T follicular helper cell (primary cell): ENCODE measurements at places on chromosomes 7 and 10.

DNA sequence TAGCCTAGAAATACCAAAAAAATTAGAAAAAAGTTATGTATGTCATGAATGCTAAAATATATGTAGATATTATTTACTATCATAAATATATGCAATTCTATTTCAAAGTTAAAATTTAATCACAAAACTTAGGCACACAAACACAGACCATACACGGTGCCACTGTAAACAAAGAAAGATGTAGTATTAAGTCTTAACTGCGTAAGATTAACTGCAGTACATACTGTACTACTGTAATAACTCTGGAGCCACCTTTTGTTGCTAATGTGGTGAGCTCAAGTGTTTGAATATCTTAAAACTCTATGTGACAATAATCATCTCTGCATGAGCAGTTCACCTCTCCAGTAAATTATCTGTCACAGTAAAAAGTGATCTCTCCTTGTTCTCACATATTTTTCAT lies 23.6 kb downstream of the GDI2 start:
- DNase-seq, result no peak

GRCh38 chr10:72379776-72380175 lies 25.1 kb upstream of the DNAJB12 start:
- no peak for DNase-seq

DNA sequence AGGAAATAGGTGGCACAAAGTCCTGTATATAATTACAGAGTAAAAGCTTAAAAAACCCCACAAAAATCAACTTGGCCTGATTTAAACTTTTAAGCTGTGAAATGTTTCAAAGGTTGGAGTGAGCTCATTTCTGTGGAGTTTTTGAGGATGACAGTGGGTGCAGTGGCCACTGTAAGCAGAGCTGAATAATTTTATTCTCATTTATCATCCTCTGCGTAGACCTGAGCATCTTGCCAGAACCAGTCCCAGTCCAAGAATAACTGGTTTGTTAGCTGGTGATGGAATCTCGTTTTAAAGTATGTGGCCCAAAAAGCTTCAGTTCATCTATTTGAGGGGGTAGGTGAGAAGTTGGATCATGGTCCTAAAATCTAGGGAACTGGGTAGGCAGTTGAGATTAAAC lies 4.4 kb downstream of the BMPER start:
- DNase-seq, result no peak

GRCh38 chr7:1692515-1693418 lies 22.7 kb downstream of the ELFN1 start:
- DNase-seq, result no peak

- DNase-seq, result no peak
These were observed 88.6 kb downstream of the USP6NL start for GRCh38 chr10:11522821-11523245.

GRCh38 chr10:67722113-67722512 lies 26.1 kb upstream of the CTNNA3 start:
- no peak for DNase-seq

DNA sequence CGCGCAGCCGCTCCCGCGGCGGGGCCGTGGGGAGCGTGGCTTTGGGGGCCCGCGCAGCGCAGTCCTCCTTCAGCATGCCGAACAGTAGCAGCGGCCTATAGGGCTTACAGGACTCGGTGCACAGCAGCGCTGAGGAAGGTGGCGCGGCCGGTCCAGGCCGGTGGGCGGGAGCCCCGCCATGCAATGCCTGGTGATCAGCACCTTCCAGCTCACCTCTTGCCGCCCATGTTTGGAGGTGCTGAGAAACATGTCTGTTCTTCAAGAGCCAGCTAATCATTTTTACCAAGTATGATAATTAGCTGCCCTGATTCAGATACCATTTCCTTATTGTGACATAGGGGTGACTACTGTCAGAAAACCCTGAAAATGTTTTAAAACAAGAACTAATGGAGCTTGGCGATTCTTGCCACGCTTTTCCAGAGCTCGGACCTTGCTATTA lies 33.5 kb upstream of the SFTPD start:
- no peak for DNase-seq

- peak; percentile 27 for DNase-seq
These were observed 56.7 kb downstream of the JCAD start for GRCh38 chr10:30002426-30003266.

DNA sequence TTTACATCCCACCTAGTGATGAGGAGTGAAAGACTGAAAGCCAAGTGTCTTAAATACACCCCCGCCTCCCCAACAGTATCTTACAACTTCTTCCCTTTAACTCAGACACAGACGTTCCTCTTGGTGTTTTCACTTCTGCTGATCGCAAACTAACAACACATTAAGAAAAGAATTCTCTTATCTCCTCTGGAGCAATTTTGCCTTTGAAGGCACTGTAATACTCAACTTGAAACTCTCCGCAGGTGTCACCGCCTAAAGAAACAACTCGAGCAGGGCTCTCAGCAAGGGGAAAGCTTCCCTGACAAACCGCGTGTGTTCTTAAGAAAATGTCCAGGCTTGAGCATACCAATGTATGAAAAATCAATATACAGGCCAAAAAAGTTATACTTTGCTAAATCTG lies 452 bp downstream of the SEMA3C start:
- DNase-seq, result no peak

GRCh38 chr7:130232209-130232608 lies 24.5 kb downstream of the SSMEM1 start:
- DNase-seq, result no peak

DNA sequence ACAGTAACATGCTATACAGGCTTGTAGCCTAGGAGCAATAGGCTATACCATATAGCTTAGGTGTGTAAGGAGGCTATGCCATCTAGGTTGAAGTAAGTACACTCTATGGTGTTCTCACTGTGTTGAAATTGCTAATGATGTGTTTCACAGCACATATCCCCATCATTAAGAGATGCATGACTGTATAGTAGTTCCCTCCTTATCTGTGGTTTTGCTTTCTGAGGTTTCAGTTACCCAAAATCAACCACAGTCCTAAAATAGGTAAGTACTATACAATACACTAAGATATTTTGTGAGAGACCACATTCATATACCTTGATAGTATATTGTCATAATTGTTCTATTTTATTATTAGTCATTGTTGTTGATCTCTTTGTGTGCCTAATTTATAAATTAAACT lies 12.7 kb downstream of the FZD1 start:
- DNase-seq, result no peak

DNA sequence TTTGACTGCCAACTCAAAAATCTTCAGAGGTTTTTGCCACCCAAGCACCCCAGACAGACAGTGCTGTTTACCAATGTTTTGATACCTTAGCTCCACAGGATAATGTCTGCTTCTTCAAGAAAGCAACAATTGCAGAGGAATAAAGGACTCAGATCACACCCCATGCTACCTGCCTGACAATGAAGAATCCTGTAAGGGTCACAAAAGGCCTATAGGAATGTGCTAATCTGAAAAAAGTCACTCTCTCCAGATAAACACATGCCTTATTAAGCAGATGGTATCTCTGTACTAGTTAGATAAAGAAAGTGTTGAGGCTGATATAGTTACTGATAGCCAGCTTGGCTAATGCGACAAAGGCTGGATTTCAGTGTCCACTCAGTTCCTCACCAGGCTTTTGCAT lies 1076.7 kb upstream of the SORCS1 start:
- DNase-seq, result no peak

- DNase-seq, result no peak
These were observed 75.8 kb downstream of the CALN1 start for GRCh38 chr7:72336382-72336631.

DNA sequence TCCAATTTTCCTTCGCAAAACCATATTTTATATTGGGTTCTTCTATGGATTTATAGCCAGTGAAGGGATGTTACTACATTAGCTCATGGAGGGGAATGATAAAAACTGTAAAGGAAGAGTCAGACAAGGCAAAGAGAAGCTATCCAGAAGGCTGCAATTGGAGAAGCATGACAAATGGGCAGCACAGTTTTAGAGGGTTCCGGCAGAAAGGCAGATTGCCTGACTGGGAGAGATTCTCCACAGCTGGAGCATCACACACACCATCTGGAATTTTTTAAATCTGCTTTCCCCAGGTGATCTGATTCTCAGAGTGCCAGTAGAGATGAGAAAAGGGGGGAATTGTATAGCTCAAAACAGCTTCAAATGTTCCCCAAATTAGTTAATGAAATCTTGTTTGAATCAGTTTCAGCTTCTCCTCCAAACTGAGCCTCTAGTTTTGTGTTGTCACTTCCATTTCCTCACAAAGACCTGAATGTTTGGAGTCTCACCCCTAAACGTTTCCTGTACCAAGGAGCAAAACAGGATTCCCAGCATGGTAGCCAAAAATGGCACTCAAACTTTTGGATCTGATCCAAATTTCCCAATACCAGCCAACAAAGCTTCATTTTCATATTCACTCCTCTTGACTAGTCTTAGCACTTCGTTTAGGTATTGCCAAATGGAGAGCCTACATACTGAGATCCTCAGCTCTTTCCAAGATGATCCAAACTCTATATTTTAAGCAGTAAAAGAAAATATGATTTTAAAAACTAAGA lies 177.5 kb downstream of the HPSE2 start:
- DNase-seq, result no peak

GRCh38 chr10:120980279-120981255 lies 129.4 kb downstream of the WDR11 start:
- DNase-seq, result no peak

- DNase-seq, result no peak
These were observed 23.4 kb downstream of the PYROXD2 start for GRCh38 chr10:98391578-98391991.

DNA sequence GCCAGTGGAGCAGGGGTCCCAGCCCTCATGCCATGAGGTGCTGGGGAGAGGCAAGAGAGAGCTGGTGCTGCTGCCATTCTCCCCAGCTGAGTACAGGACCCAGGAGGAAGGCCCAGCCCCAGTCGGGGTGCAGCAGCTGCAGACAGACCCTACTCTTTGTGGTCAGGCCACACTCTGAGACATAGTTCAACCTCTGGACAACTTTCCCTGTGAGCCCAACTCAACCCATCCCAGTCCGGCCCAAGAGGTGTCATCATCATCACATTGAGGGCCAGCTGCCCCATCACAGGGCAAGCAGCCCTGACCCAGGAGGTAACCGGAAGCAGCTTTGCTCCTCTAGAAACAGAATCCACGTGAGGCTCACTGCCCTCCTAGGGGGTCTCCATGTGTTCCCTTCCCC lies 133.8 kb upstream of the KCNMA1 start:
- DNase-seq, result no peak

GRCh38 chr7:55483046-55483445 lies 89.3 kb downstream of the VOPP1 start:
- no peak for DNase-seq

- no peak for DNase-seq
These were observed 53.6 kb upstream of the DNAAF5 start for GRCh38 chr7:672891-673290.

DNA sequence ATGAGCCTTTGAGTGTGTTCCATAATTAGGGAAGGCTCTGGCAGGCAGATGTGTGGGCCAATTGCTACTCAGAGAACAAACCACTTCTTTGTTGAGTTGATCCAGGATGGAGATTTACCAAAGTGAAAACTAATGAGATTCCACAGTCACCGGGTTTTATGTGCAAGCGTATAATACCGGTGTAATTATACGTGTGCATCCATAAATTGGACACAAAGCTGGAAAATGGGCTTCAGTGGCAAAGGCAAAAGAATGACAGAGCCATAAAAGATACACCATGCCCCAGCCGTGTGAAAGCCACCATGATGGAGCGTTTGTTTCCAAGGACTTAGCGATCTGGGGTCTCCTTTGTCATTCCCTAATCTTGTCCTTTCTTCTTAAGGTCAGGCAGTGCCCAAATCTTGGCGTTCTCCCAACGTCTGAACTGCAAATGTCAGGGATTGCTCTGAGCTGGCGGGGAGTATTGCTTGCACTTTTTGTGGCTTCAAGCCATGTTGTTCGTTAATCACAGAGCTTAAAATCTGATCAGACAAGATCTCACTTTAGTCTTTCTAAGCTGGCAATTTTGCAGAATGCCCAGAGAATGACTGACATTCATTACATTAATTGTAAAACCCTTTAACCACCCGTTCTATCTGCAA lies 70.1 kb downstream of the NPTX2 start:
- DNase-seq, result no peak

DNA sequence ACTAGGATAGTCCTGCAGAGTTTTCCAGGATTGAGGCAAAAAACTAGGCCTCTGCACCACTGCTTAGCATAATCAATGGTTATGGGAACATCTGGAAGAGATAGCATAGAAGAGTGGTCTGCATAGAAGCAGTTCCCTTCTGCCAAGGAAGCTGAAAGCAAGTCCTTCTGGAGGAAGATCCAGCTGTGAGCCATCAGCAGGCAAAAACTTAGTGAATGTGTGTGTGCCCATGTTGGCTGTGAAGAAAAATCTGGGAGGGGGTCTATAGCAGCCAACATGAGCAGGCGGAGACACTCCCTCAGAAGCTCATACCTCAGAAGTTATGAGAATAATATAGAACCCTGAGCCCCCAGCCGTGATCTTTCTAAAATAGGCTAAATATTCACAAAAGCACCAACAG lies 228.1 kb upstream of the STEAP1 start:
- DNase-seq, result no peak

DNA sequence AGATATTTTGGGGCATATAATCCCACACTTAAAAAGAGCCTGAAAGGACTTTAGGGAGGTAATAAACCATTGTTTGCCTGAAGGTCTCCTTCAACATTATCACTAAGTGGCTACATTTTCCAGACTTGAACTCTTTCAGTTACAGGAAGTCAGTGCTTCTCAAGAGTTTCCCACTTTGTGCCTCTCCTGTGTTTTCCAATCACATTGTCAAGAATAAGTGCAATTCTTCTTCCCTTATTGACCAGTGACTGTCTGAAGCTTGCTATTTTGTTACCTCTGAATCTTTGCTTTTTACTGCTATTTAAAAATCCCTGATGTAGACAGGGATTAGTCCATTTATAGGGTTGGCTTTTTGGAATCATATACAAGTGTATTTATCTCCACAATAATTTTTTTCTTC lies 346.7 kb upstream of the ANKRD30A start:
- no peak for DNase-seq

DNA sequence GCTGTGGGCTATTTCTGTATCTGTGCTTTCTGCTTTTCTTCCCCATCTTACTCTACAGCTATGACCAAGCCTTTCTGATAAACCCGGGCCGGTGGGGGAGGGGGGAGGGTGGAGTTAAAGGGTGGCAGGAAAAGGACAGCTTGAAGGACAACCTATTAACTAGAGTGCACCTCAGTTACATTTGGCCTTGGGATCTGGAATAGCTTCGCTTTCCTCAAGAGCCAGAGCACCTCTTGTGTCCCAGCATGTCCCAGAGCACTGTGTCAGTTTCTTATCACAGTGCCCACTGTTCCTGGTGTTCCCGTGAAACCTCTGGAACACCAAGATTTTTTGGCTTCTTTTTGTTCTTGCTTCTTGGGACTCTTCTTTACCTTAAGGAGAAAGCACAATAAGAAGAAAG lies 160.6 kb downstream of the NSUN6 start:
- no peak for DNase-seq

GRCh38 chr10:35130663-35131062 lies 4.0 kb downstream of the CREM start:
- DNase-seq, result no peak
